ENCODE measurements at places on chromosomes 3 and 15. TPM values are rescaled to one million over a fixed set of nuclear protein-coding genes. Genes with fewer than 3 reads are reported as not detected.

Gene CGNL1
- 2.0 TPM for total RNA-seq

Gene MUC20
- total RNA-seq = 0.69 TPM

Gene ARGFX
- not detected for total RNA-seq

Gene ASB14
- total RNA-seq = not detected

Gene SLMAP
- 21.5 TPM for total RNA-seq

Gene CD96
- total RNA-seq = not detected

Gene LRRC31
- not detected for total RNA-seq

Gene TEX55
- total RNA-seq = not detected

Gene NAALADL2
- total RNA-seq = 6.6 TPM

Gene LSAMP
- total RNA-seq = 7.9 TPM

Gene DTWD1
- 37.8 TPM for total RNA-seq

Gene FMN1
- total RNA-seq = 1.3 TPM

Gene CHST13
- total RNA-seq = not detected

Gene IQCF5
- not detected for total RNA-seq

Gene SRGAP3
- 3.7 TPM for total RNA-seq

Gene ALCAM
- total RNA-seq = 11.7 TPM

Gene TM4SF4
- not detected for total RNA-seq

Gene KCNMB3
- total RNA-seq = 0.37 TPM

Gene SKOR1
- not detected for total RNA-seq

Gene CTDSPL
- total RNA-seq = 21.8 TPM

Gene B3GALNT1
- 12.4 TPM for total RNA-seq

Gene ADAMTS17
- total RNA-seq = 0.49 TPM

Gene GOLGA6L10
- total RNA-seq = 0.10 TPM

Gene SLC2A2
- total RNA-seq = not detected

Gene PLSCR2
- total RNA-seq = not detected

Gene GNAT1
- total RNA-seq = not detected

Gene KPNA1
- 22.3 TPM for total RNA-seq

Gene CLDN16
- total RNA-seq = not detected

Gene CA12
- 107 TPM for total RNA-seq

Gene EOMES
- not detected for total RNA-seq

Gene FOXL2NB
- not detected for total RNA-seq

Gene RARB
- total RNA-seq = 2.2 TPM

Gene ADAMTS9
- 13.1 TPM for total RNA-seq

Gene CSTA
- total RNA-seq = 2.5 TPM

Gene SMCO1
- total RNA-seq = not detected

Gene MAGI1
- total RNA-seq = 6.3 TPM

Gene MELTF
- 41.9 TPM for total RNA-seq

Gene OTOL1
- not detected for total RNA-seq

Gene FOXP1
- 34.9 TPM for total RNA-seq

Gene CCR8
- total RNA-seq = not detected

Gene REC114
- not detected for total RNA-seq

Gene CYP8B1
- not detected for total RNA-seq

Gene SIDT1
- not detected for total RNA-seq

Gene ELL3
- total RNA-seq = 0.37 TPM

Gene COX17
- 11.7 TPM for total RNA-seq
